T-cell (primary cell): ENCODE measurements at places on chromosomes 7 and 10. TPM values are rescaled to one million over a fixed set of nuclear protein-coding genes. Genes with fewer than 3 reads are reported as not detected.

GSTK1 gene
- total RNA-seq = 347 TPM

DNA sequence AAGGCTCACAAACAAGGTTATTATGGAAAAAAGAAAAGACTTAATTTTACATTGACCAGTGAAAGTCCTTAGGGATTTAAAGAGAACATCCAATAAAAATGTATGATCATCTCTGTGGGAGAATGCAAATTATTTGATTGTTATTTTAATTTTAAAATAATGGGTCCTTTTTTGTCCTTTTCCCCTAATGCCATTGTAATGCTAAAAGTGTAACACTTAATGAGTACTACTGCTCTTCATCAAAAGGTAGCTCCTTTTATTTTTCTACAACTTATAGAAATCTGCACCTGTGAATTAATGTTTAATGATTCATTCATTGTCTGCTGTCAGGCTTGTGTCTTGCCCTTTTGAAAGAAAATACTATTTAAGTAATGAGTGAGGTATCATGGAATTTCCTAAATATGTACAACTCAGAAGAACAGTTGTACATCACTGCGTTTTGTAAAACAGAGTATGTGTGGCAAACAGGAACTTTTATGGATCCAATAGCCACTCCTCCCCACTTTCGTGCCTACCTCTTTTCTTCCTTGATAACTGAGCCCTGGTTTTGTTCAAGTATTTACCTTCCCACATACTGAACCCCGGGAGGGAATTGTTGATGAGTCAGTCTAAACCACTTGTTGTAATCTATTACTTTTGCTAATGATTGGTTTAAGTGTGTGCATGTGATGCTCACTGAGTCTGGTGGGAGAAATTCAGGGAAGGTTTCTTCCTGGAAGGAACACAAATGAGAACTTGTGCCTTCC, 19.9 kb upstream of the TRUB1 start:
- H3K4me3 ChIP-seq = no peak overlapping the region
- no peaks in the 10 kb centered on the region for H3K36me3 ChIP-seq
- H3K4me1 ChIP-seq = no peaks in the 10 kb centered on the region
- DNase-seq = no peak
- no peak overlapping the region for H3K27ac ChIP-seq

- peaks cover 7% of the 10 kb centered on the region for H3K27me3 ChIP-seq
- no peak overlapping the region for H3K4me3 ChIP-seq
- H3K27ac ChIP-seq = no peak overlapping the region
- H3K4me1 ChIP-seq = no peaks in the 10 kb centered on the region
- H3K36me3 ChIP-seq = no peaks in the 10 kb centered on the region
Observed at GRCh38 chr10:109737626-109738025, 185.7 kb downstream of the XPNPEP1 start.

DNA sequence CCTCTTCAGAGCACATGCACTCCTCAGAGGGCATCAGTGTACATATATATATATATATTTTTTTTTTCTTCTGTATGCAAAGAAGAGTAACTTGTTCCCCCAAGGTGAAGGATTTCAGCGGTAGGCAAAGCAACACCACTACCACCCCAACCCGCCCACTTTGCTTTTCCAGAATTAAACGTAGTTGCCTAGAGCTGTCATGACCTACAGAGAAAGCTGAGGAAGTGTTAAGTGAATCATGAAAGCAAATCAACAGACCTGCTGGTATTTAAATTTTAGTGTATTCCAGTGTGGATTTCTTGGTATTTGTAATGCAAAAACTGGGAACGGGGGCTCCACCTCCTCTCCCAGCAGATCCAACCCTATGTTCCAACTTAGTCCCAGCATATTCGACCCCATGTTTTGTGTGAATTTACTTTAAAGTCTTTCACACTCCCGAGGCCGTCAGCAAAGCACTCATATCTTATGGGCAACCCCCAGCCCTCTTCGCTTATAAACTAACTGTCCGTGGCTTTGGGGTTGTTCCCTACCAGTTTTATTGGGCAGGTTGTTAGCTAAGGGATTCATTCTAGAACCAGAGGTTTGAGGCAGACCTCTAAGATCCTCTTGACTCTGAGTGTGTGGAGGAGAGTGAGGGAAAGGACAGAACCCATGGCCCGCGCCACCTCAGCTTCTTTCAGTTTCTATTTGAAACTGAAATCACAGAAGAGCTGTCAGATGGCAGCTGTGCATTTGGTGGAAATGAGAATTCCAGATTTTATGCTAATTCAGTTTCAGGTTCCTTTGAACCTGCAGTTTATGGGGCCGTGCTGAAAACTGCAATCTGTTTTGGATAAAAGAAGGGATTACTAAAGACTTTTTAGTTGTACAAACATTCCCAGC, 450.2 kb upstream of the GALNT17 start:
- H3K4me3 ChIP-seq = peak overlapping the region; percentile 40
- no peaks in the 10 kb centered on the region for H3K36me3 ChIP-seq
- no peak for DNase-seq

ENO4 gene
- total RNA-seq = not detected

DNA sequence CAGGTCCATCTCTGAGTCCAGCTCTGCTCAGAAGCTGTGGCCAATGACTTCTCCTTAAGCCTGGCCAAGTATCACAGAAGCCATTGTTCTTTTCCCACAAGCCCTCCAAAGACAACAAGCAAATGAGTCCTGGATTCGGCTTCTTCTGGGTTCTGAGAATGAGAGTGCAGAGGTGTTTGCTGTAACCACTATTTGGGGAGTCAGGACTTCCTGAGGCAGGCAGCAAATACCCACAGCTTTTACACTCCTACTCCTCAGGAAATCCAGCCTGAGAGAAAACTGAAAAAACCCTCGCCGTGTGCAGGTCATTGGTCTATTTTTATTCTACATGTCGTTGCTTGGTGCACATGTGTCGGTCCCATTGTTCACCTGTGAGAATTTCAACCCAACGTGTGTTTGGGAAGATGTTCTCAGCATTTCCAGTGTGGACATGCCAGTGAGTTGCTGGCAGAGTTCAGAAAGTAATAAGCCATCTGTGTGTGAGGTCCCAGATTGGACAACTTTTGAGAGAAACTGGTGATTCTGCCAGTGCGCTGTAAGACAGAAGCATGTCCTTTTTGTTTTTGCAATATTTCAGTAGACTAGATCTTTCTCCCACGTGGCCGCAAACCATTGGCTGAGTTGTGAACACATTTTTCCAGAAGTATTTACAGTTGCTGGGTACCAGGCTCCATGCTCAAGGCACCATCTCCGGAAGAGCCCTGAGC, 121.6 kb upstream of the LYZL2 start:
- no peaks in the 10 kb centered on the region for H3K27me3 ChIP-seq
- H3K27ac ChIP-seq = no peak overlapping the region
- no peaks in the 10 kb centered on the region for H3K36me3 ChIP-seq

DNA sequence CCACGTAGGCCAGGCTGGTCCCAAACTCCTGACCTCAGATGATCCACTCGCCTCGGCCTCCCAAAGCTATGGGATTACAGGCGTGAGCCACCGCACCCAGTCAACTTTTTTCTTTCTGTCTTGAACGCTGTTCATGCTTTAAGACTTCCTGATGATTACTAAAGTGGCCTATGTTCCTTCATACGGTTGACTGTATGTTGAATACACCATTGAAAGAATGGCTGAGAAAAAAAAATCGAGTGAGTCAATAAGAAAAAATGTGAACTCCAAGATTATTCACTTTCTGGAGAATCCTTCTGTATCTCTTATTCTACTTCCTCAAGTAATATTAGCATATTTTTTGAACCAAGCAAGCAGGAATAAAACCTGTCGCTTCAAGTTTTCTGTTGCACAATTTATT, 955.0 kb downstream of the GATA3 start:
- DNase-seq = no peak
- H3K4me3 ChIP-seq = no peak overlapping the region
- H3K4me1 ChIP-seq = peaks cover 39% of the 10 kb centered on the region
- no peaks in the 10 kb centered on the region for H3K27me3 ChIP-seq
